ENCODE measurements at places on chromosomes 1 and 21. TPM values are rescaled to one million over a fixed set of nuclear protein-coding genes. Genes with fewer than 3 reads are reported as not detected.

PEX11B gene
- total RNA-seq: 25.5 TPM

VCAM1 gene
- total RNA-seq: 9.4 TPM

IVL gene
- total RNA-seq: not detected

OR6N1 gene
- not detected for total RNA-seq

PLA2G2A gene
- total RNA-seq: 2,765 TPM

CD247 gene
- total RNA-seq: 4.6 TPM

FCGR1A gene
- total RNA-seq: 1.5 TPM

OR2T2 gene
- total RNA-seq: not detected
